ENCODE measurements at places on chromosomes 3 and 15. TPM values are rescaled to one million over a fixed set of nuclear protein-coding genes. Genes with fewer than 3 reads are reported as not detected.
A peak's percentile ranks its signal among the peaks of the same experiment; 100 is the strongest.

Gene COMMD4
- total RNA-seq = 79.9 TPM

Gene ADGRG7
- not detected for total RNA-seq

Gene SLC28A1
- not detected for total RNA-seq

Gene GNAT1
- not detected for total RNA-seq

DNA sequence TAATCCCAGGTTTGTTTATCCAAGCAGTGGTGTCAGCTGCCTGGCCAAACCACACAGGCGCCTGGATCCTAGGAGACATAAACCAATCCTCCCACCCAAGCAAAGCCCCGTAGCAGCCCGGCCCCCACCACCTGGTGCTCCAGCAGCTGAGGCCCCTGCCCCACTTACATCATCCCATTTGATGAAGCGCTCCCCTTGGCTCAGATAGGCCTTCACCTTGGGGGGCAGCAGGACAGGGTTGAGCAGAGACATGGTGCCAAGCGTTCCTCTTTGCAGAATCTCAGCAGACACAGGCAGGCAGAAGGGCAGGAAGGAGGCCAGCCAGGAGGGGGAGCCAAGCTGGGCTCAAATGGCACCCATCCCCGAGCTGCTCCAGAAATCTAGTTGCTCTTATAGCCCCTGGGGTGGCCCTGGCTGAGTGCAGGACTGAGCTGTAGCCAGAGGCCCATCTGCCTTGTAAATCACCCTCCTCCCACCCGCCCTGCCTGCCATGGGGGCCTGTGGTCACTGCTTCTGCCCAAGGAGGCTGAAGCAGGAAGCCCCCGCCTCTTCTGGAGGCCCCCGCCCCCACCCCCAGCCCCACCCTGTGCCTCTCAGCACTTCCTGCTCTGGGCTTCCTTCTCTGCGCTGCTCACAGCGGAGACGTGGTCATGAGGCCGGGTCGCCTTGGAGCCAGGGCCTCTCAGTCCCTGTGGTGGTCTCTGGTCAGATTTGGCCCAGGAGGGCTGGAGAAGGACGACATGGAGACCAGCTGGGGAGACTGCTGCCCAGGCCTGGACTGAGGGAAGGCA lies at the start of gene PLCB2:
TSS of gene PLCB2 (minus strand) at position 515 of the 791 bp plus-strand sequence. CDS start at position 252, 263 bp downstream.
- H3K36me3 ChIP-seq = peaks cover 7% of the 10 kb centered on the region
- peaks cover 16% of the 10 kb centered on the region for H3K27me3 ChIP-seq
- peaks cover 37% of the 10 kb centered on the region for H3K4me1 ChIP-seq
- peak within 1 kb of the TSS; percentile 92 for H3K4me3 ChIP-seq
- peak; percentile 62 for DNase-seq

DNA sequence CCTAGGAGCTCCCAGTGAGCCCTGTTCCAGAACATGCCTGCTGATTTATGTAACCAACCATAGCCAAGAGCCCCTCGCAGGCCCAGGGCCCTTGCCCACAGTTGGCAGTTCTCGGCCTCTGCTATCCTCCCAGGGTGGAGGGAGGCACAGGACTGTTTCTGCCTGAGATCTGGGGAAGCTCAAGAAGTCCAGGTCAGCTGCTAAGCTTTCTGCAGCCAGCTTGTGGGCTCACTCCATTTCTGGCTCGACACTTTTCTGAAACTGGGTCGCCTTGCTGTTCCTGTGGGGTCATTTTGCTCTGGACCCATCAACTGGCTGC lies 72.5 kb upstream of the HERC1 start:
- no peaks in the 10 kb centered on the region for H3K36me3 ChIP-seq
- peak overlapping the region; percentile 87 for H3K27ac ChIP-seq
- H3K4me1 ChIP-seq = peaks cover 28% of the 10 kb centered on the region
- DNase-seq = no peak
- no peaks in the 10 kb centered on the region for H3K27me3 ChIP-seq
- H3K4me3 ChIP-seq = peak overlapping the region; percentile 31

GRCh38 chr3:144045766-144046165 lies 74.1 kb downstream of the DIPK2A start:
- H3K4me1 ChIP-seq = no peaks in the 10 kb centered on the region
- DNase-seq = no peak
- no peaks in the 10 kb centered on the region for H3K27me3 ChIP-seq
- no peaks in the 10 kb centered on the region for H3K36me3 ChIP-seq

DNA sequence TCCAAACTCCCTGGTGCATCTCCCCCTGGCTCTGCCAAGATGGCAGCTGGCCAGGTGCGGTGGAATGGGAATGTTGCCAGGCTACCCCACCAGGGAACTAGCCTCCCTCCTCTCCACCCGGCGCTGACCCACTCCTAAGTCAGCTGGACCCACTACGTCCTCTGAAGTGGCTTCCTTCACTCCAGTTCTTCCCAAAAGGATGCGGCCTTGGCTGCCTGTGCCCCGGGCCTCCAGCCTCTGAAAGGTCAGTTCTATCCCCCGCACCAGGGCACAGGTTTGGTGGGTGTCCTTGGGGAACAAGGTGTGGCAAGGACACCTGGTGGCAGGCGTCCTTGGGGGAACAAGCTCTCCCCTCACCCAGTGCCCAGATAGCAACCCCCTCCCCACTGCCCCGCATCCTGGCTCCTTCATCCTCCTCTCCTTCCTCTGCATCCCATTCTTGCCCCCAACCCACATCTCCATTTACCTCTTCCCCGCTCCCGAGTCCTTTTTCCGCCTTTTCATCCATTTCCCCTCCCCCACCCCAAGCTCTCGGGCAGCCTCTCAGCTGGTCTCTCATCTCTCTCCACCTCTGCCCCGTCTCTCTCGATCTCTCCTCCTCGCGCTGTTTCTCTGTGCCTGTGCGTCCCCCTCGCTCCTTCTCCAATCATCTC lies 54.0 kb downstream of the LHFPL4 start:
- DNase-seq = no peak
- no peak overlapping the region for H3K27ac ChIP-seq
- H3K27me3 ChIP-seq = peaks cover 18% of the 10 kb centered on the region
- H3K4me3 ChIP-seq = no peak overlapping the region

GRCh38 chr3:40764747-40765146 lies 240.0 kb downstream of the ZNF621 start:
- H3K36me3 ChIP-seq = no peaks in the 10 kb centered on the region
- H3K4me1 ChIP-seq = no peaks in the 10 kb centered on the region
- H3K27ac ChIP-seq = no peak overlapping the region
- H3K4me3 ChIP-seq = no peak overlapping the region

DNA sequence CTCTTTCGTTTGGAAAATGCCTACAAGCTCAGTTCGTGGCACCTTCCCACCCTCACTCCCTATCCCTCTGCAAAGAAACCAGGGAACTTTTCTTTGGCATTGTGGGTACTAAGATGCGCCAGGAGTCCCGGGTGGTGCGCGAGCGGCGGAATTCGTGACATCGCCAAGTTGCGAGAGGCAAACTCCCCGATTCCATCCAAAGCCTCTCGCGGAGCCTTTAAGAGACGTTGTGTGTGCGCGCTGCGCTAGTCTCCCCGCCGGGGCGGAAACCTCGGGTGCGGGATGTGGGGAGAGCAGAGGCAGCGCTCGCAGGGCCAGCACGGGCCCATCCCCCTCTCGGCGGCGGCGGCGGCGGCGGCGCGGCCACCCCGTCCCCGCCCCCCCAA lies 443 bp upstream of the NR2F2 start:
- peak overlapping the region; percentile 62 for H3K4me3 ChIP-seq
- H3K4me1 ChIP-seq = peaks cover 13% of the 10 kb centered on the region
- H3K27me3 ChIP-seq = peaks cover 80% of the 10 kb centered on the region
- peak overlapping the region; percentile 73 for H3K27ac ChIP-seq

GRCh38 chr3:40847551-40847992 lies 322.8 kb downstream of the ZNF621 start:
- H3K36me3 ChIP-seq = no peaks in the 10 kb centered on the region
- H3K4me1 ChIP-seq = no peaks in the 10 kb centered on the region

DNA sequence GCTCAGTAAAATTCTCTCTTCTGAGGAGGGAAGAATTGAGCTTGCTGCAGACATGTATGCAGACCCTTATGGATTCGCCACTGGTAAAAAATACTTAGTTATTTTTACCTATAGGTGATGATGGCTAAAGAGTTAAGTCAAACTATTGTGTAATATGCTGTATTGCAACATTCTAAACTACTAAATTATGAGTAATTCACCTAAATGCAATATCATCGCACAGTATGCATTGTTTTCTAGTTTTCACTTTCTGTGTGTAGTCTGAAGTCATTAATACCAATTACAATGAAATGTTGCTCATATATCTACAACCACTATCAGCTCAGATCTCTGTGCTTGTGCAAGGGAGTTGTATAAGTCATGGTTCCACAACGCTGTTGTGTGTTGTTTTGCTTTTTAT lies 48.7 kb upstream of the ROBO2 start:
- H3K27ac ChIP-seq = no peak overlapping the region
- H3K36me3 ChIP-seq = no peaks in the 10 kb centered on the region
- H3K27me3 ChIP-seq = no peaks in the 10 kb centered on the region
- H3K4me1 ChIP-seq = no peaks in the 10 kb centered on the region
- DNase-seq = no peak

GRCh38 chr3:5726621-5727020 lies 539.1 kb downstream of the EDEM1 start:
- H3K36me3 ChIP-seq = no peaks in the 10 kb centered on the region
- H3K4me3 ChIP-seq = no peak overlapping the region
- peaks cover 2% of the 10 kb centered on the region for H3K27me3 ChIP-seq
- no peak overlapping the region for H3K27ac ChIP-seq
